ENCODE measurements at places on chromosomes 4 and X. TPM values are rescaled to one million over a fixed set of nuclear protein-coding genes. Genes with fewer than 3 reads are reported as not detected.

GRCh38 chrX:41720125-41720779, 3.7 kb upstream of the GPR82 start:
- DNase-seq = no peak

GRCh38 chrX:38988301-38988700, 187.0 kb downstream of the MID1IP1 start:
- DNase-seq = no peak

DNA sequence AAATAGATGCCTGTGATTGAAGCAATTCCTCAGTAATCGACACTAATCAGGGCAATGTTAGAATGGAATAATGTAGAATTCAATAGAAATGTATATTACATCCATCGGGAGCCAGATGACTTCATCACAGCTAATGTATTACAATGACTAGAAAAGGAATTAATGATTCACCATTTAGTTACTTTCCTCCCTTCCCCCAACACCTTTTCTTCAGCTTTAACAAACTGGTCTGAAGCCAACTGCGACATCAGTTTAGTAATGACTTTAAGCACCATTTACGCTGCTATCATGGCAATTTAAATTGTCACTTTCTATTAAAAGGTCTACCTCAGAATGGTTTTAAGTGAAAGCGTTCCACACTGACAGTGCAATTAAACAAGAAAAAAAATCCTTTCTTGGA, 45.1 kb downstream of the SUPT20HL2 start:
- DNase-seq = no peak

GRCh38 chr4:57018980-57019379, 40.3 kb downstream of the POLR2B start:
- no peak for DNase-seq

DNA sequence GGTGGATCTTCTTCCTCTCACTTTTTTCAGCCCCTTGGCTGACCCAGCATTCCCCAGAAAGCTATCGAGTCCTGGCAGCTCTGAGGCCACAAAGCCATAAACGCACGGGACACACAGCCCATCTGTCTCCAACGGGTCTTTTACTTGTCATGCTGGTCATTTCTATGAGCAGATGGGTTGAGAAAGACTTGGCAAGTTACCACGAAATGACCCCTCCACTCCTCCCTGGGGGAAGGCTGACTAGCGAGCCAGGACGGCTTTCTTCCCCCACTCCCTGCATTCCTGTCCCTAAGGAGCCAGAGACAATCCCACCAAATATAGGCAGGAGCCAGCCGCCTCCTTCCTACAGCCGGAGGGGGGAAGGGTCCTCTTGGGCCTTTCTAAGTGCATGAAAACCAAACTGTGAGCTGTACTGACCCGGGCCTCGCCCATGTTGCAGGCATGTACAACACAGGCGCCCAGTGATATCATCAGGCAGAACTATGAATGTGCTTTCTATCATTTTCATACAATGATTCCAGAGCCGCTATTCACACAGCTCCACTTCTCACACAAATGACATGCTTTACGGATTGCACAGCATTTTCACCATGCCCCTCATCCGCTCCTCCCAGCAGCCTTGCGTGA, 28.6 kb downstream of the AFAP1 start:
- no peak for DNase-seq

- no peak for DNase-seq
Measured at GRCh38 chrX:2696698-2697215, 5.7 kb downstream of the CD99 start.

DNA sequence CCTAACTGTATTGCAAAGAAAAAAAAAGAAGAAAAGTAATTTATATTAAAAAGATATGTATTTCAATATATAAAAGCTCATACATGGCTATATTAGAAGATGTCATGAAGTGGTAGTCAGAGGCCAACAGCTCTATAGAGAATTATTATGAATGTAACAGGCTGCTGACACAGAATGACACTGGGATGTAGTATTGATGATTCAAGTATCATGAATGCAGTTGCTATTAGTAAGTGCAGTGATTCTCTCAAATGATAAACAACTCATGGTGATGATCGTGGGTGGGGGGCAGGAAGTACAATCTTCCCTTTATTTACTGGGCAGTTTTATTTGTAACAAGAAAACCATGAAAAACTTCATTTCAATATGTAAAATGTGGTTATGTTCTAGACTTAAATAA, 124.6 kb downstream of the COL4A6 start:
- DNase-seq = no peak

DNA sequence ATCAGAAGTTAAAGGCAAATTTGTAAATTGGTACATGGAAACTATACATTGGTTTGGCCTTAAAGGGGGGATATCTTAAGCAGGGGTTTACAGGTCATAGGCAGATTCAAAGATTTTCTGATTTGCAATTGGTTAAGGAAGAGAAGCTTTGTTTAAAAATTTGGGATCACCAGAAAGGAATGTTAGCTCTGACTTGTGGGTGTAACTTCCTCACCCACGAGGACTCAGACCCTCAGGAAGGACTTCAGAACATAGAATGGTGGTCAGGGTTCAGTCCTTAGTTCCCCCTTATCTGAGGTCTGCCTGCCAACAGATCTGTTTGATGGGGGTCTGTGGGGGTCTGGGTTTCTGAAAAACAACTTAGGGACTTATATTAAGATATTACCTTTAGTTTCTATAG, 427.4 kb upstream of the DIPK2B start:
- DNase-seq = no peak

- DNase-seq = no peak
Measured at GRCh38 chr4:184364100-184364921, 110.0 kb downstream of the IRF2 start.

DNA sequence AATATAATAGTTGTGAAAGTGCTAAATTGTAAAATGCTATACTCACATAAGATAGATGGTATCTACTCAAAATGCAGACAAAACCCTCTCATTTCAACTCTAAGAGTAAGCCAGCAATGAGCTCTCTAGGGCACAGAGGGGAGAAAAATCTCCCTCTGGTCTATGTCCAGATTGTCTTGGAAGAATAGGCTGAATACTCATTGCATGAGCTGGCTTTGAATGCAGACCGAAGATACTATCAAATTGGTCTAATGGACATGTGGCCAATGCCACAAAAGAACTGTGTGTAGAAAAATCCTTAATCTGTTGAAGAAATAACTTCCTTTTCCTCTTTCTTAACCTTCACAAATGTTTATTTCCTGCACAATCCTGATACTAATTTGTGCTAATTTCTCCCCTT, 3.5 kb downstream of the ZXDA start:
- no peak for DNase-seq

GRCh38 chr4:19368800-19369199, 882.9 kb upstream of the SLIT2 start:
- DNase-seq = no peak

DNA sequence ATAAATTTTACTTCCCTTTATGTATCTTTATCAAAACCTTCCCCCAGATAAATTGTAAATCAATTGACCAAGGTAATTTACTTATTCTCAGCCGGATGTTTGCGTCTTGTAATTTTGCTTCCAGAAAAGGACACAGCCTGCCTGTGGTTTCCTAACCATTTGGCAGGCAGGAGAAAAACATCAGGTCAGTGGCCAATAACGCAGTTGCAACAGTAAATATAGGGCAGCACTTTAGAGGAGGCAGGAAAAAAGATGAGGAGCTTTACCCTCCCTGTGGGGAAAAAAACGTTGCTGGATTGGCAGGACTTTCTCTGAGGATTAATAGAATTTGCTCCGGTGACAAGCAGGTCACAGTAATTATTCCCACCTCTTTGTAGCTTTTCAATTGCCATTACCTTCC, 2618.1 kb downstream of the ARAP2 start:
- DNase-seq = no peak

DNA sequence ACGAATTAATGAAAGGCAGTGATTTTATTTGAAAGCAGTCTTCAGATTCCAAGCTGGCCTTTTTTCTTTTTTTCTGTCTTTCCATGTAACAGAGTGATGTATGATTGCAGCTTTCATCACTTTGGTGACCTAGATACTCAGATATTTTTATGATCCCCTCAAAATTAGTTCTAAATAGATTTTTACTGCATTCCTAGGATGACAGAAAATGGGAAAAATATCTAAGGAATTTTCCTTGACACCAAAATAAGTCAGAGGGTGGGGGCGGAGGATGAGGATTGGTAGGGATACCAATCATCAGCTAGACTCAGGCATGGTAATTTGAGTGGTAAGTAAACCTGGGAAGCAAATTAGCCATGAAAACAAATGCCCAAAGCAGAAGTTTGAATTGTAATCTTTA, 11.9 kb upstream of the HMGB2 start:
- no peak for DNase-seq

- no peak for DNase-seq
Measured at GRCh38 chr4:173924561-173924960, 358.9 kb downstream of the FBXO8 start.

The RASGEF1B gene
- 18.6 TPM for total RNA-seq

The PRR32 gene
- not detected for total RNA-seq

The HSFX3 gene
- not detected for total RNA-seq

The CORIN gene
- 4.8 TPM for total RNA-seq

The L1CAM gene
- 47.9 TPM for total RNA-seq

The MAGEA1 gene
- not detected for total RNA-seq

The SLC34A2 gene
- not detected for total RNA-seq

Measured in esophagus muscularis mucosa (tissue), 4 donors.